ENCODE measurements at places on chromosomes 1 and 21. TPM values are rescaled to one million over a fixed set of nuclear protein-coding genes. Genes with fewer than 3 reads are reported as not detected.

PTPN7 gene
- polyA plus RNA-seq: not detected

ZNF326 gene
- 7.6 TPM for polyA plus RNA-seq

PLCH2 gene
- polyA plus RNA-seq: 0.06 TPM

ALG14 gene
- polyA plus RNA-seq: 4.4 TPM

Measured in BJ (cell line).